ENCODE measurements at places on chromosomes 3 and 15. TPM values are rescaled to one million over a fixed set of nuclear protein-coding genes. Genes with fewer than 3 reads are reported as not detected.

The SAXO2 gene
- 11.0 TPM for total RNA-seq

The RASGRP1 gene
- total RNA-seq: 1.6 TPM

The HTD2 gene
- total RNA-seq: 18.8 TPM

The ZNF502 gene
- 5.7 TPM for total RNA-seq

The COMMD4 gene
- total RNA-seq: 99.4 TPM

The SLC9C1 gene
- total RNA-seq: not detected

The PEX11A gene
- 4.3 TPM for total RNA-seq

The PLS1 gene
- total RNA-seq: 31.6 TPM

The OGG1 gene
- total RNA-seq: 11.3 TPM

The SLC9A9 gene
- total RNA-seq: not detected

The RARRES1 gene
- not detected for total RNA-seq

The LTF gene
- total RNA-seq: not detected

The STARD5 gene
- total RNA-seq: 1.7 TPM

The TTLL13 gene
- total RNA-seq: 0.06 TPM

The LAMB2 gene
- 40.1 TPM for total RNA-seq

Measured in Daoy (cell line).